ENCODE measurements at places on chromosomes 5 and 9.

DNA sequence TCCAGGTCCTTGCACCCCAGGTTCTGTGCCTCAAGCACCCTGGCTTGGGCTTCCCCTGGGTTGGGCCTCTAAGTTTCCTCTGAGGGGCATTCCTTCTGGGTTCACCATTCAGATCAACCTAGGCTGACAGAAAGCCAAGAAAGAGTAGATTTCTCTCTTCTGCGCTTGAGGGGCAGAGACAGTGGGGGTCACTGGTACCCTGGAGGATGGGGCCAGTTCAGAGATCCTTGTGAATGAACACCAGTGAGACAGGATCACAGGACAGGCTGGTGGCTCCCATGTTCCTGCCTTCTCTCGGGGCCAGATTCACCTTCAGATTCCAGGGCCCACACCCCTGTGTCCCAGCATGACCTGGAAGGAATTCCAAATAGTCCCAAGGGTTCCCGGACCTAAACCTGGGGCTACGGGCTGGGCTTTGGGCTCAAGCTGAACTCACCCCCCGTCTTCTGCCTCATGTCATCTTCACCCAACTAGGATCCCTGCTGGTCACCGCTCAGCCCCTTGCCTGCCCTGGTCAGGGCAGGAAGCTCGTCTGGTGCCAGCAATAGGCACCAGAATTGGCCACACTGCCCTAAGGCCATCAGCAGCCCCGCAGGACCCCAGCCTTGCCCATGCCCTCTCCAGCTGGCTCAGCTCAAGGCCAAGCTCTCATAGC is 91.8 kb upstream of the MVB12B start:
- DNase-seq, result no peak

DNA sequence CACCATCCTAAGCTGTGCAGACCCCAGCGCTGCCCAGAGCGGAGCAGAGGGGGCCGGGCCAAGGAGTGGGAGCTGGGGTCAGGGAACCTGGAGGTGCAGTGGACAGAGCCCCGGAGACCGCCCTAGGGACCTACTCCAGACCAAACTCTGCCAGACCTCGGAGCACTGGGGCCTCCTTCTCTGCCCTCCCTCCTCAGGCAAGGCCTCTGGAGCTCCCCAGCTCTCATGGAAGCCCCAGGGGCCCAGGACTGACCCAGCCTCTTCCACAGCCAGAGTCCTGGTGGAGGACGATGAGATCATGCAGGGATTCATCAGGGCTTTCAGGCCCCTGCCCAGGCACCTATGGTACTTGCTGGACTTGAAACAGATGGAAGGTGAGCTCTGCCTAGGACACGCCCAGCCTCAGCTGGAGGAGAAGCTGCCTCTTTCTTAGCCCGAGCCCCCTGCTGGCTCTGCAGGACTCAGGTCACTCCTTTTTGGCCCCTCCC is 3.6 kb downstream of the PAEP start:
- DNase-seq, result no peak

DNA sequence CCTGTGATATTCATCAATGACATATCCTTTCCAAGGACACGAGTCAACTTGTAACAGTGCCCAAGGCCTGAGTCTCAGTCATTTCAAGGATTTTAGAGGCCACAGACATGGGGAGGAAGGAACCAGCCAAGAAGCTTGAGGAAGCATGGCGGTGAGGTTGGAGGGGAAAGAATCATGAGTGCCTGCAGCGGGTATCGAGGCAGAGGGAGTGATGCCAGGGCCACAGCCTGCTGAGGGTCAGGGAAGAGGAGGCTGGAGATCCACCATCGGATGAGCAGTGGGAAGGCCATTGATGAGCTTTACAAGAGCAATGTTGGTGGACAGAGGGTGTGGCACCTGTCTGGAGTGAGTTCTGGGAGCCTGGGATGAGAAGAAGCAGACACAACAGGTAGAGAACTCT is 88.5 kb upstream of the IER5L start:
- DNase-seq, result no peak

DNA sequence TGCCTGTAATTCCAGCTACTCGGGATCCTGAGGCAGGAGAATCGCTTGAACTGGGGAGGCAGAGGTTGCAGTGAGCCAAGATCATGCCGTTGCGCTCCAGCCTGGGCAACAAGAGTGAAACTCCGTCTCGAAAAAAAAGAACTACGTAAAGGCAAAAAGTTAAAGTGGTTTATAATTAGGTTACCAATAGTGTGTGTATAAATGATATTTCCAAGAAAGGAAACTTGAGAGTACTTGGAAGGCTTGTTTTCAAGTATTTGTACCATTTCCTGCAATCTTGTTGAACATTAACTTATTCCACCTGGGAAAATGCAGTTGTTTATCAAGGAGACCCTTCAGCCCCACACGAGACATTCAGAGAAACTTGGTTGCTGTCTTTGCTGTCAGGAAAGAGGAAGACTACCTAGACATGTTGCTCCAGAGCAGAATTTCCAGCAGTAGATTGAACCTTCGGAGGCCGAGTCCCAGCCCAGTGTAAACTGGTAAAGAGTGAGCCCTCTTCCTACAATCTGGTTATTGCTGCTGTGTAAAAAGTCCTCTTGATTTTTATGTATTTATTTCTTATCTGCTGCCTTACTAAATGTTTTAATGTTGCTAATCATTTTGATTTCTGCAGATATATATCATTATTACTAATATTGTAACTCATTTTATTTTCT is 30.1 kb downstream of the STXBP1 start:
- no peak for DNase-seq

GRCh38 chr5:316210-317085 is 5.1 kb upstream of the AHRR start:
- no peak for DNase-seq

- DNase-seq, result no peak
Measured at GRCh38 chr5:140217299-140218026, 42.5 kb downstream of the CYSTM1 start.

DNA sequence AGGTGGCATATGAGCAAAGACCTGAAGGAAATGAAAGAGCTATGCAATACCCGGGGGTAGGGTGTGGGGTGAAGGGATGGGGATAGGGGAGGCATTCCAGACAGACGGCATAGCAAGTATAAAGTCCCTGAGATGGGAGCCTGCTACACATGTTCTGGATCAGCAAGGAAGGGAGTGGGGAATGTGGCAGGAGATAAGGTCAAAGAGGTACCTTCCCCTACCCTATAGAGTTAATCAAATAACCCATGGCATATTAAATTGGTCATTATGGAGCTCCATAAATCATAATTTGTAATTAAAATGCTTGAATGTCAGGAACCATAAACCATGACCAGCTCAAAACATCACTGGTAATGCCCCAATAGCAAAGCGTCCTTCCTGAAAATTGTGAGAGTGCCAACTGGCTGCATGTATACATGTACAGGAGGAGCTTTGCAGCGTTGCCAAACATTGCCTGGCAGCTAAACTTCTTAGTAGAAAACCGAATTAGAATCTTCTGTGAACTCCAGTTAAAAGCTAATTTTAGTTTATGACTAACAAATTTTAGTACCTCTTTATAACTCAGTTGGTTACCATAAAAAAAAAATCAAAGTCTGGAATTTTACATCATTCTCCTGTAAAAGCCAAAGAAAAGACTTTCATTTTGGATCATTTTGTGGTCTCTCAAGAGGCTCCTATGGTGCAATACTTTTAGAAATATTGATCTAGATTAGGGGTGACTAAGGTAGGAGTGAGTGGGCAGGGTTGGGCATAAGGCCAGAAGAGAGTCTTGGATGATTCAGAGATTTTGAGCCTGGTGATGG is 4.7 kb downstream of the DNAI1 start:
- DNase-seq, result no peak

DNA sequence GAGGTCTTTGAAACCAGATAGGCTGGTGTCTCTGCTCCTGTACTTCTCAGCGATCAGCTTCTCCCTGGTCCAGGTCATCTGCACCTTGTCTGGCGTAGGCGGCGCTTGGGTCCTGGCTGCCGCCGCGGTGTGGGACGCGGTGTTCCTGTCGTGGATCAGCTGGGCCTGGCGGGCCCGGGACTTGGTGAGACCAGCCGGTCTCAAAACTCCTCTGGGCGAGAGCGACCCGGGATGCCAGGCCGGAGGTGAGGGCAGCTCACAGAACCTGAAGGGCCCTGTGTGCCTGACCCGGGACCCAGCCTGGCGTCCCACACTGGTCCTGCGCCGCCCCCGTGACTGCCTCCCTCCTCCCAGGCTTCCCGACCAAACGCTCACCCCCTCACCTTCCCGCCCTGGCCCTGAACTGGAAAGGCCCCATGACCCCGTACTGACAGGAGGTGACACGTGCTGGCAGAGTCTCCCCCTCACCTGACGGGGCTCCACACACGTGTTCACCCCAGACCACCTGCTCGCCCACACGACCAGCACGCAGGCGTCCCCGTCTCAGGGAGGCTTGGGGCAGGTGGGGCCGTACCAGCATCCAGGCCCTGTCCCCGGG is 49.0 kb downstream of the NKD2 start:
- no peak for DNase-seq
